ENCODE measurements at places on chromosomes 11 and 22.

DNA sequence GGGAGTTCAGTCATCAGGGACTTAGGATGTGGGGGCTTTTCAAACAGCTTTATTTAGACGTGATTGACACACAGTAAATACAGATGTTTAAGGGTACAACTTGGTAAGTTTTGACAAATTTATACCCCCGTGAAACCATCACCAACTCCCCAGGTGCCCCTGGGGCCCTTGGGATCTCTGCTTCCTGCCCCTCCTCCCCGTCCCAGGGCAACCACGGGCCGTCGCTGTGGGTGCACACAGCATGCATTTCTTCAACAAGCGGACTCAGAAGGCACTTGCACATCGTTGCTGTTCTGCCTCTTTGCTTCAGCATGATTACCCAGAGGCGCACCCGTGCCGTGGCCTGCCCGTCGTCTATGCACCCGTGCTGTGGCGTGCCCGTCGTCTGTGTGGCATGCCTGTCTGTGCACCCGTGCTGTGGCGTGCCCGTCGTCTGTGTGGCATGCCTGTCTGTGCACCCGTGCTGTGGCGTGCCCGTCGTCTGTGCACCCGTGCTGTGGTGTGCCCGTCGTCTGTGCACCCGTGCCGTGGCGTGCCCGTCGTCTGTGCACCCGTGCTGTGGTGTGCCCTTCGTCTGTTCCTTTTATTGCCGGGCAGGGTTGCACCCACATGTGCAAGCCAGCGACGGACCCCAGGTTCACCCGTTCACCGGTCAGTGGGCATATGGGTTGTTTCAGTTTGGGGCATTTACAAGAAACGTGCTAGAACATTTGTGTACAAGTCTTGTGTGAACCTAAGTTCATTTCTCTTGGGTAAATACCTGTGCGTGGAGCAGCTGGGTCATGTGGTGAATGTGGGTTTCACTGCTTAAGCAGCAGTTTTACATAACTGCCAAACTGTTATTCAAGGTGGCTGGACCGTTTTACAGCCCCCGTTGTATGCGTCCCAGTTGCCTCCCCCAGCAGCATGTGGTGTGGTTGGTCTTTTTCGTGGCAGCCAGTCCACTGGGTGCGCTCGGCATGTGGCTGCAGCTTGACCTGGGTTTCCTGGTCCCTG, 8.3 kb downstream of the CD81 start:
- DNase-seq, result no peak

DNA sequence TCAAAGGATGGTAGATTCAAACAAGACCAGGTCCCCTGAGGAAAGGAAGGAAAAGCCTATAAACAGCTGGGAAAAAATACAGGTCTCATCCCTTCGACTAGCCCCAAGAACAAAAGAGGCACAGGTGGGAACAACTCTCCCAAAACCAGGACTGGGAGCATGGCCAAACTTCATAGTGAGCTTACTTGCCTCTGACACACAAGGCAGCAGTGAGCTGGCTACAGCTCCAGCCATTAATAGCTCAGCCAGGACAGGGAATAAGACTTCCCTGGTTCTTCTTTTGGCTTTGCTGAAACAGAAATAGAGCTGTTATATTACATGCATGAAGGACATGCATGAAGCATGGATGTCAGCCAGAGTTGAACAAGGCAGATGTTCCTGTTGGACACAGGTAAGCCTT, at the start of gene OR10A2:
OR10A2 (plus strand) TSS at position 97 of the 400 bp plus-strand sequence. CDS start 6,698 bp downstream, outside the sequence.
- no peak for DNase-seq

DNA sequence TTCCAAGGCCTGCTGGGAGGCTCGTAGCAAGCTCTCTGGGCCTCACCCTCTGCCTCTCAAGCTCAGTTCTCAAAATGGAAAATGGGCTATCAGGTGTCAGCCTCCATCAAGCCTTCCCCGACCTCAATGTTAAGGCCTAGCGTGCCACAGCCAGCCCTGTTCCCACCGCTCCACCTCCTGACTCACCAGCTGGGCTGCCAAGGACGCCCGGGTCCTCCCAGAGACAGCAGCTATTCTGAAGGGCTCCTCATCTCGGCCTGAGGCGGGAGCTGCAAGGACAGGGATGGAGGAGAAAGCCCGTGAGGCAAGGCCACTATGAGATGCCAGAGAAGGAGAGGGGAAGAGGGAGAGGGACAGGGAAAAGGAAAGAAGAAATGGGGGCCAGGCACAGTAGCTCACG, 19.9 kb downstream of the ARAP1 start:
- DNase-seq, result no peak

GRCh38 chr11:134289789-134290188, 13.6 kb downstream of the GLB1L3 start:
- no peak for DNase-seq

DNA sequence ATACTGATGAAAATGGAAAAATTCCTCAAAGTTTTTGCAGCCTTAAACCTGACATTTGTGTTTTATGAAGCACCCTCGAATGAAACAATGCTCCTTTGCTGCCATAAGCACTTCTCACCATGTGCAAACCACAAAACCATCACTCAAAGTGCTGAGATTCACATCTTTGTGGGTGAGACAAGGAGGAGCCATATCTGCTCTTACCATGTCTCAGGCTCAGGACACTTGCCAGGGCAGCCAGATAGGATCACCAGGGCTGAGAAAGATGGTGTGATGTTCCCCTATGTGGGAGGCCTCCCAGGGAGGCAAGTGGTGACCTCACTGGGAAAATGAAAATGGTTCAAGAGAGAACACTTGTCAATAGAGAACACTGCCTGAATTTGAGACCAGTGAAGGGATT, 120.4 kb downstream of the CCDC34 start:
- no peak for DNase-seq

DNA sequence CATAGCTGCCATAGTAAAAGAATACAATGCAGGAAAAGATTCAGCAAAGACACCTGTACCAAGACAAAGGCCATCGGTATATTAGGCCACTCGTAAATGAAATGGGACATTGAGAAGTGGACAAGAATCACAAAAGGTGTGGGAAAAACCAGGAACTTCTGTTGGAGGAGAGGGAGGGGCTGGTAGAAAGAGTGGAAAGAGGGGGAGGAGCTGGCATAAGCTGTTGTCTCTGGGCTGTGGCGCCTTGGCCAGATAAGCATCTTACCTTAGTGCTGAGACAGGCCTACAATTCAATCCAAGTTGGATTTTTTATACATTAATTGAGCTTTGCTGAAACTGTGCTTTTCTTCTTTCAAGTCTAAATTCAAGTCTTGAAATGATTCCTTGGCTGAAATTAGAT, 37.1 kb downstream of the ZNF202 start:
- no peak for DNase-seq

GRCh38 chr11:46639197-46639839, 22.0 kb downstream of the ATG13 start:
- DNase-seq, result no peak

- no peak for DNase-seq
Observed at GRCh38 chr22:34812631-34813030, 253.3 kb upstream of the ISX start.

DNA sequence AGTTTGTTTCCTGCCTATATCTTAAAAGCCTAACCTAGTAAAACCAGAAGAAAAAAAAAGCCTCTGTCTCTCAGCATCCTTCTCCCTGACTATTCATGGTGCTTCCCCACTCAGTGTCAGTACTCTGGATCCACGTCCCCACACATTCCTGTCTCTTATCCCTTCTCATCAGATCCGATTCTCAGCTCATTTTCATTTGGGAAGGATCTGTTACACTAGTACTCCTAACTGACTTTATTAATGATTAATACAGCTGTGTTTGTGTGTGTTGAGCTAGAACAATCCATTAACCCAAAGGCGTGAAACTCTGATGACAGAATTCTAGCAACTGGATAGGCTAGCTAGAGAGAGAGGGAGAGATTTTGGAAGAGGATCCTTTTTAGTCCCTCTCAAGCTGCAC, 1.5 kb downstream of the PRRG4 start:
- DNase-seq, result no peak

DNA sequence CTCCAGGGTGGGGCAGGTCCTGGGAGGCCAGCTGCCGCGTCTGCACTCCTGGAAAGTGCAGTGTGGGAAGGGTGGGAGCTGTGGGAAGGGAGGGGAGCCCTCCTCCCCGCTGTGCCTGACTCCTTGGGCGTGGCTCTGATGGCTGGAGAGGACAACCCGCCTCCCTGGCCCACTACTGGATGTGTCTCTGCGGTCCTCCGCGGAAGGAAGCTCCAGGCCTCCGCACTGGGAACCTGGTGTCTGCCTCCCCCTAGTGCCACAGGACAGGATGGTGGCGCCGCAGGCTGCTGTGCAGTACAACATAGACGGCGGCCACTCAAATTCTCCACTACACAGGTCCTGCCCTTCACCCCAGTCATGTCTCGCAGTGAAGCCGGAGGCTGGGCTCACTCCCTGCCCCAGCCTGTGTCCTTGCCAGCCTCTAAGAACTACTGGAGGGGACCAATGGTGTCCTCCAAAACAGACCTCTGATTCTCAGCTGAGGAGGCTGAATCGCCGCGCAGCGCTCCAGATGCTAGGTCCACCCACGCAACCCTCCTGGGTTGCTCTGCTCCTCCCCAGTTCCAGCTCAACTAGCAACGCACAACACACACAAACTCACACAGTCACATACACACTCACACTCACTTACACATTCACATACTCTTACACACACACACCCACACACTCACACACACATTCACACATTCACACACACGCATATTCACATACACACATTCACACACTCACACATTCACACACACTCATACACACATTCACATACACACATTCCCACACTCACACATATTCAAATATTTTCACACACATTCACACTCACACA, 12.4 kb upstream of the DSCAML1 start:
- peak; percentile 56 for DNase-seq

DNA sequence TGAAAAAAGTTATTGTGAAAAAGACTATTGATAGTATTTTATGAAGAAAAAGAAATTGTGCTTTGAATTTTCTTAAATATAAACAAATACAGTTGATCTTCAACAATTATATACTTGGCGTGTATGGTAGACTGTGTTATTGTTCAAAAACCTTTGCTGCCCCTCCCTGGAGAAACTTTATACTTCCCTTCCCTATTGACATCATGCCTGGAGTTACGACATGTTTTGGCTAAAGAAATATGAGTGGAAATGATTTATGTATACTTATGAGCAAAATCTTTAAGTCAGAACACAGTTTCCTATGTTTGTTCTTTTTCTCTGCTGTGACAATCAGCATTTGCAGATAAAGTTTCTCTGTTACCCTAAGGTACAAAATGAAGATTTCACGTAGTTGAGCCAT, 243.8 kb downstream of the TMEM135 start:
- no peak for DNase-seq

GRCh38 chr11:58301576-58301975, 33.5 kb upstream of the OR10W1 start:
- no peak for DNase-seq

DNA sequence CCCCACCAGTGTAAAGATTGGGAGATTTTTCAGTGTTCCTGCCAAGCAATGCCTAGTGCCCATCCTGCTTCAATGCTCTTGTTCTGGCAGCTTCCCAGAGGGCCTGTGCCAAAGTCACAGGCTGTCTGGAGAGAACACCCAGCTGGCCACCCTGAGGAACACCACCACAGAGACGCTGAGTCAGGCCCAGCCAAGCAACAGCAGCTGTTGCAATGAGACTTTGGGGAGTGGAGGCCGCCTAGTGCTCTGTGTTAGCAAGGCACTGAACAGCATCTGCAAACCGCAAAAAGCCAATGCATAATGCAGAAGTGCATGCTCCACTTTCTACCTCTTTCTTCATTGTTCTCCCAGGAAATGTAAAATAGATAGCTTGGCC, 168.1 kb downstream of the NXPE2 start:
- no peak for DNase-seq

DNA sequence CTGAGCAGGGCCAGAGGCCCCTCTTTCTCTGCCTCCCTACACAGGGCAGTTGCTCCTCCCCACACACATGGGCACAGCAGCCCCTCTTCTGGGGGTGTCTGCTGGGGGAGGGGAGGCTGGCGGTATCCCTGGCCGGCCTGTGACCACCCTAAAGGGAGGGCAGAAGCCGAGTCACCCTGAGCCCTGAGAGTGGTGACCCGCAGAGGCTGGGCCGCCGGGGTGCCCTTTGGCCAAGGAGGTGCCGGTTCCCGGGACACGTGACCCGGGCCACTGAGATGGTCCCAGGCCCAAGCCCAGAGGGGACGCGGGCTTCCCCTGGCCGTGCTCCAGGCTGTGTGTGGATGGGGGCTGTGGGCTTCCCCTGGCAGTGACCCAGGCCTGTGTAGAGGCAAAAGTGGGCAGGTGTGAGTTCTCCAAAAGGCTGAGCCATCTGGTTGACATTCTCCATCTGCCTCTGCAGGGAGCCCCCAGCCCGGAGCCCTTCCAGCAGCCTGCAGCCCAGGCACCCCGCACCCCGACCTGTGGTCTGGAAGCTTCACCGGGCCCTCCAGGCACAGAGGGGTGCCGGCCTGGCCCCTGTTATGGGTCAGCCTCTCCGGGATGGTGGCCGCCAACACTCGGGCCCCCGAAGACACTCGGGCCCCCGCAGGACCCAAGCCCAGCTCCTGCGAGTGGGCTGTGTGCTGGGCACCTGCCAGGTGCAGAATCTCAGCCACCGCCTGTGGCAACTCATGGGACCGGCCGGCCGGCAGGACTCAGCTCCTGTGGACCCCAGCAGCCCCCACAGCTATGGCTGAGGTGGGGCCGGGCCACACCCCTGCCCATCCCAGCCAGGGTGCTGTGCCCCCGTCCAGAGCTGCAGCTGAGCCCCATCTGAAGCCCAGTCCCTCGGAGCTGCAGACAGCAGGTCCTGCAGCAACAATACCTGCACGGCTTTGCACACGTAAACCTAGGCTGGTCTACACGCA, 1.0 kb downstream of the ADM2 start:
- DNase-seq, result no peak

DNA sequence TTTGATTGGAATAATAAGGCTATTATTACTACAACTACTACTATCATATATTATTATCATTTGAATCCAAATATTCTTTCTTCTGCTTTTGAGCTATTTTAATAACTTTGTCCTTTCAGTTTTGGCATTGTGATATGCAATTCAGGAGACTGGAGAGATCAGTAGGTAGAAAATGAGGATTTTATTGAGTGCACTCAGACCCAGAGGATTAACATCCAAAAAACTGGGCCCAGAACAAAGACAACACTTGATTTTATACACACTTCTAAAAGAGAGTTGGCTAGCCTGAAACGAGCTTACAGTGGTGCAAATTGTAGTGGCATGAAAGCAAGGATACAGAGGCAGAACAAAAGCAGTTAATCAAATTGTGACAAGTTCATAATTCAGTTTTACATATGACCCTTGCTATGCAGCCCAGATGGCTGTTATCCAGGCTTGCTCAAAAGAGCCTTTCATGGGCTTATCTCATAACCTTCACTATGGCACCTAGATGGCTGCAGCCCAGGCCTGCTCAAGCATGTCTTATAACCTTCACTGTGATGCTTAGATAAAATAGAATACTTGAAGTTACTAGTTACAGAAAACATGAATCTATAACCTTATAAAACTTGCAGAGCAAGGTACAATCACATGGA, 796.3 kb upstream of the RAG2 start:
- peak; percentile 12 for DNase-seq

- peak; percentile 29 for DNase-seq
Observed at GRCh38 chr11:89495951-89496350, 4.8 kb upstream of the NOX4 start.
